ENCODE measurements at places on chromosomes 11 and 22. TPM values are rescaled to one million over a fixed set of nuclear protein-coding genes. Genes with fewer than 3 reads are reported as not detected.

DNA sequence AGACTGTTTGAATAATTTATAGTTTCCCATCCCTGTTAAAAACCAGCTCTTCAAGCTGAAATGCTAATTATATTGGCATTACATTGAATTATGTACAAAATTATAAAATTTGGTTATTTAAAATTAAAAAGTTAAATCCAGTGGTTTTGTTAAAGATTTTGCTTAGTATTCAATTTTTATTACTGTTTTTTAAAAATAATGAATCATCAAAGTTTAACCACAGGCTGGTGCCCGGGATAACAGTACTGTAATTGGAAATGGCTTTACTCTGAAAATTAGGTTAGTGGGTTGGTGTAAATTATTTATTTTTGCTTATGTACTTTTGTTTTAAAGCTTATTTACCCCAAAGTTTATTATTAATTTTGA, 45.4 kb upstream of the WEE1 start:
- no peak for DNase-seq

GRCh38 chr11:18140145-18140544, 7.8 kb downstream of the MRGPRX3 start:
- no peak for DNase-seq

DNA sequence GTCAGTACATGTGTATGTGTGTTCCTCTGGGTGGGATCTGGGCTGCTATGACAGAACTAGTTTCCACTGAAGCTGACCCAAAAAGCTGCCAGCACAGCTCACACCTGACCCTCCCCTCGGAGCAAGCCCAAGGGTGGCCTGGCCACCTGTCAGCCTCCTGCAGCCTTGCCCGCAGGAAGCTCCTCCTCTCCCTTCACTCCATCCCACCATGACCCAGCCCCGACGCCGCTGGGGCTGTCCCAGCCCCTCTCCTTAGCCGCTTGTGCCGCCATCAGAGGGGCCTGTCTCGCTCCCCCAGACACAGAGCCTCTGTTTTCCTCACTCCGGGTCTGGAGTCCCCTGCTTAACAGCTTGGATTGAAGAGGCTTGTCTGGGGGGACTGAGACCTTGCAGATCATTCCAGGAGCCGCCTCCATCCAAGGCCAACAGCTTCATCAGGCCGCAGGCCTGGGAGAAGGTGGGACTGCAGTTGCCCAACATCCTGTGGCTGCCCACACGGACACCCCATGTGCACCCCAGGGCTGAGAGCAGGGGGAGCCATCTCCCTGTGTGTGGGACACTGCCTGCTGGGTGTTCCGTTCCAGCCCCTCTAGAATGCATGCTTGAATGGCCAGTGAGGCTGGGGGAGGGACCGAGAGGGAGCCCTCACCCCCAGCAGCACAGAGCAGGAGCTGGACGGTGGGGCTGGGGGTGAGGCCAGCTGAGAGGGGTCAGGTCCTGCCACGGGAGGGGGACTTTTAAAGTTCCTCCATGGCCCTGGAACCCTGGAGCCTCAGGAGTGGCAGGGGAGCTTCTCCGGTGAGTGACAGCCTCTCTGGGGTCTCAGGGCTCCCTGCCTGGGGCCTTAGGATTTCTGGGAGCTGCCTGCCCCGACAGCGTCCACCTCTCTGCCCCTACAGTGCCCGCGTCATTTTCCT, 696 bp downstream of the MRGPRF start:
- DNase-seq, result peak; percentile 36

DNA sequence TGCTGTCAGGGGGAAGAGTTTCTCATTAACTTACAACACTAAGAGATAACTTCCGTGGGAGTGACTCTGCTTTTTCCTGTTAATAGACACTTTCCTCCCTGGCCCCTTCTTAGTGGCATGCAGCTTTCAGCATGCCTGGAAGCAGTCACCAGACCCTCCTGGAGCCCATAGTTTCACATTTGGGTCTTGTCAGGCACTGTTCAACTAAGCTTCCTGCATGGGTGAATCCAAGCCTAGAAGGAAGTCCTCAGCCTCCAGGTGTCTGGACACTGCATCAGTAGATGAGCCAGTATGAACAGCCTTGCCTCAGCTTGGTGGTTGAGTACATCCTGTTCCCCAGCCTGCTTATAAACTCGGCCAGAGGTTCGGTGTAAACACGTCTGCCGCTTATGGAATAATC, 68.1 kb downstream of the PPP6R3 start:
- DNase-seq, result no peak

- DNase-seq, result no peak
Observed at GRCh38 chr11:126357055-126357962, 1.8 kb downstream of the ST3GAL4 start.

DNA sequence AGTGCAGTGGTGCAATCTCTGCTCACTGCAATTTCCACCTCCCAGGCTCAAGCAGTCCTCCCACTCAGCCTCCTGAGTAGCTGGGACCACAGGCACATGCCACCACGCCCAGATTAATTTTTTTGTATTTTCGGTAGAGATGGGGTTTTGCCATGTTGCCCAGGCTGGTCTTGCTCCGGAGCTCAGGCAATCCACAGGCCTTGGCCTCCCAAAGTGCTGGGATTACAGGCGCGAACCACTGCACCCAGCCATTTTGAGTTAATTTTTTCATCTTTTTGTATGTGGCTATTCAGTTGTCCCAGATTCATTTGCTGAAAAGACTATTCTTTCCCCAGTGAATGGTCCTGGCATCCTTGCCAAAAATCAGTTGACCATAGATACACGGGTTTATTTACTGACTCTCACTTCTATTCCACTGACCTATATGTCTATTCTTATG, 63.6 kb downstream of the MAPK1 start:
- DNase-seq, result no peak

DNA sequence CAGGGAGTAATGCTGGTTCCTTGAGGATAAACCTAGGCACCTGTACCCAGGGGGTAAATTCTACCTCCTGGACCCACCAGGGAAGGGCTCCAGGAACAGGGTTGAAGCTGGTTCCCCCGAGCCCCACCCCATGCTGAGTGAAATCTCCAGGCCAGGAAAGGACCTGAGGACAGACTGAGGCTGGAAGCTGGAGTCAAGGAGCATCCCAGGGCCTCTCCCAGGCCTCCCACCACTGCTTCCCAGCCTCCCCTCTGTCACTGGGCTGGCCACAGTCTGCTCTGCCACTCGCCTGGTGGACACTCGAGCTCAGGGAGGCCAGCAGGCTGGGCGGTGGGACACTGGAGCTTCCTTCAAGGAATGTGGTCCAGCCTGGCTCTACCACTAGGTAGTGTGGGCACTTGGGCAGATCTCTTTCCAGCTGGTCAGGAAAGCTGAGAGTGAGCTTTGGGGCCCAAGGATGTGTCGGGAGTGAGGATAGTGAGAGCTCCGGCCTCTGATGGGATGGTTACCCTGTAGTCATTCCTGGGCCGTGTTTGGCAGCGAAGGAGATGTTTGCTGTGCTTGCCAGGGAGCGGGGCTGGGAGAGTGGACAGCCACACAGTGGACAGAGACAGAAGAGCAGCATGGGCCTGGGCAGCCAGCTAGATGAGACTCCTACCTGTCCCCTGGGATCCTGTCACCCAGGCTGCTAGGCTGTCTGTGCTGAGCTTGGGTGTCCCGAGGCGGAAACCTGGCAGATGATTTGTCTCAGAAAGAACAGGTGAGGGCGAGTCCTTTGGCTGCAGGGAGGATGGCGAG, 3.4 kb downstream of the OVOL1 start:
- DNase-seq, result no peak

Gene RIBC2
- 5.7 TPM for total RNA-seq
